ENCODE measurements at places on chromosomes 7 and 10.

- DNase-seq = no peak
These were observed 37.0 kb upstream of the GLCCI1 start for GRCh38 chr7:7931626-7932025.

DNA sequence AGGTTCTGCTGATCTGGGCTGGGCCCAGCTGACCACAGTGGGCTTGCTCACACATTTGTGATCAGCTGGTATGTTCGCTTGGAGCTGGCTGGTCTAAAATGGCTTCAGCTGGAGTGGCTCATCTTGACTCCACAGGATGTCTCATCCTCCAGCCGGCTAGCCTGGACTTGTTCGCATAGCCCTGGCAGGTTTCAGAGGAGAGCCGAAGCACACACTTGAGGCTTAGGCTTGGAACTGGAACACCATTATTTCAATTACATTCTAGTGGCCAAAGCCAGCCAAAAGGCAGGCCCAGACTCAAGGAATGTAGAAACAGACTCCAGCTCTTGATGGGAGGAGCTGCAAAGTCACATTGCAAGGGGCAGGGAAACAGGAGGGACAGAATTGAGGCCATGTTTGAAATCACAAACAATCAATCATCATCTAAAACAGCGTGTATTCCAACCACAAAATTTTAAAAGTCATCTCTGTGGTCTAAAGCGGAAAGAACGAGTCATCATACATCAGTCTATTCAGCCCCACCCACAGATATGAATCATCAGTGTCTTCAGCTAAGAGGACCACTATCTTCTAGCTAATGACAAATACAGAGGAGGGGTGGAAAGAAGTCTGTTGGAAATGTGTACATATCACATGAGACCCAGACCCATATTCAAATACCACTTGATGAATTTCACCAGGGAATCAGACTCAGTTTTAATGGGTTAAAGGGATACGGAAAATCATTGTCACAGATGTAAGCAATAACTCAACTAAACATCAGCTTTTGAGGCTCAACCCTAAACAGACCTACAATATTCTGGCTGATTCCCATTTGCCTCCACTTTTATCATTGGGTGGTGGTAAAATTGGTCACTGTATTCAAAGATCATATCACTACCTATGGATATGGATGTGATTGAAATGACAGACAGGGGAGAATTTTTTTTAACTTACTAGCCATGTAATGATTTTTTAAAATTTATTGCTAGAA lies 139.0 kb upstream of the MKLN1 start:
- peak; percentile 77 for DNase-seq

DNA sequence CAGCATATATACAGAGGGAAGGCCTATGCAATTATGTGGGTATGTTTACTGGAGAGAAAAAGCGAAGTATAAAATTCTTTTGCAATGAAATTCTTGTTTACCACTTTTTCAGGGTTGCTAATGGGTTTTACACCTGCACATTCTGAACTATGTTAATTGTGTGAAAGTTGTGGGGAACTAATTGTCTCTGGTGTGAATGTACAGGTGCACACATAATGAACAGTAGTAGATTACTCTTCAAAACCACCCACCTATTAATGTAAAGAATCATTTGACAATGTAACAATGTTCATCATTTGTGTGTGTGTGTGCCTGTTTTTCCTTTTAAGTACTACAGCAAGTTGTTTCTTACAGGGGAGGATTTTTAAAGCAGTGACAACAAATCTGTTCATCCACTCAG lies 80.0 kb upstream of the FEZF1 start:
- no peak for DNase-seq

DNA sequence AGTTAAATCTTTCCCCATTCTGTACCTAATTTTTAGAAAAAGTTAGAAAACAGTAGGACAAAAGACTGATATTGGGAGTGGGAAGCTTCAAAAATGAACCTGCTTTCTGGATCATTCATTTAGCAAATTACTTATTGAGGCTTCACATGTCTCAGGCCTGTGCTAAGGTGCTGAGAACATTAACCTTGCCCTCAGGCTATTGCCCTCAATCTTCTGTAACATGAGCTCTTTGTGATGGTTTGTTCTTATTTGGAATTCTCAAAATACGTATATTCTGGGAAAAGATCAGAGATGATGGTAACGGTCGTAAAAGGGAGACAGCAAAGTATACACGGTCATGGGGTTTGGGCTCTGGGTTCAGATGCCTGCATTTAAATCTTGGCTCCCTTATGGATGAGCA lies 39.5 kb upstream of the PRKG1 start:
- DNase-seq = no peak

GRCh38 chr7:537911-538634 lies 18.4 kb upstream of the PDGFA start:
- DNase-seq = no peak

DNA sequence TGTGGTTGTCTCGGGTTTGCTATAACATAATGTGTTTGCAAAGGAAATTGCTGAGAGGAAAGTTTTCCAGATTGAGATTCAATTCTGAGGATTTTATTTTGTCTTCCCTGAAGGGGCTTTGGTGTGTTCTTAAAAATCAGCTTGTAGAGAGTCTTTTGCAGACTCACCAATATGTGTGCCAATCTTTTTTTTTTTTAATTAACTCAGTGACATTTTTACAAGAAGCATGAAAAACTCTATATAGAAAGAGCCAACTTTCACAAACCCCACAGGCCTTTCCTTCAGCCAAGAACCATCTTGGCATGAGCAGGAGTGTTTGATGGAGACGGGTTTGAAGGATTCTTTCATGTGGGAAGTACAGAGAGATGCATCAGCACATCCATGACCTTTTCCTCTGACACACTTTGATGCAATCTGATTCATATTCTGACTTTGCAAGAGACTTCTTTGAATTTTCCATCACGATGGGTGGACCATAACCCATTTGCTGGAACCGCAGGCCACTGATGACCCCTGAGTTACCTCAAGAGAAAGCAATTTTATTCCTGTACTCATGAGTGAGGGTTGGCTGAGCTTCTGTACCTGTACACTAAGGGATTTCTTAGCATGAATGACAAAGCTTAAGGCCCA lies 892.6 kb downstream of the XPNPEP1 start:
- no peak for DNase-seq

- DNase-seq = no peak
These were observed 296.1 kb upstream of the SEMA3A start for GRCh38 chr7:84490661-84491060.

Measured in stimulated activated CD4-positive, alpha-beta T cell treated with anti-CD3 and anti-CD28 coated beads, Interleukin-12 subunit alpha, Interleukin-12 subunit beta, amount 100 ng/mL, for 48 hours (primary cell).